HuH-7.5 (cell line): ENCODE measurements at places on chromosomes 2 and 18.

DNA sequence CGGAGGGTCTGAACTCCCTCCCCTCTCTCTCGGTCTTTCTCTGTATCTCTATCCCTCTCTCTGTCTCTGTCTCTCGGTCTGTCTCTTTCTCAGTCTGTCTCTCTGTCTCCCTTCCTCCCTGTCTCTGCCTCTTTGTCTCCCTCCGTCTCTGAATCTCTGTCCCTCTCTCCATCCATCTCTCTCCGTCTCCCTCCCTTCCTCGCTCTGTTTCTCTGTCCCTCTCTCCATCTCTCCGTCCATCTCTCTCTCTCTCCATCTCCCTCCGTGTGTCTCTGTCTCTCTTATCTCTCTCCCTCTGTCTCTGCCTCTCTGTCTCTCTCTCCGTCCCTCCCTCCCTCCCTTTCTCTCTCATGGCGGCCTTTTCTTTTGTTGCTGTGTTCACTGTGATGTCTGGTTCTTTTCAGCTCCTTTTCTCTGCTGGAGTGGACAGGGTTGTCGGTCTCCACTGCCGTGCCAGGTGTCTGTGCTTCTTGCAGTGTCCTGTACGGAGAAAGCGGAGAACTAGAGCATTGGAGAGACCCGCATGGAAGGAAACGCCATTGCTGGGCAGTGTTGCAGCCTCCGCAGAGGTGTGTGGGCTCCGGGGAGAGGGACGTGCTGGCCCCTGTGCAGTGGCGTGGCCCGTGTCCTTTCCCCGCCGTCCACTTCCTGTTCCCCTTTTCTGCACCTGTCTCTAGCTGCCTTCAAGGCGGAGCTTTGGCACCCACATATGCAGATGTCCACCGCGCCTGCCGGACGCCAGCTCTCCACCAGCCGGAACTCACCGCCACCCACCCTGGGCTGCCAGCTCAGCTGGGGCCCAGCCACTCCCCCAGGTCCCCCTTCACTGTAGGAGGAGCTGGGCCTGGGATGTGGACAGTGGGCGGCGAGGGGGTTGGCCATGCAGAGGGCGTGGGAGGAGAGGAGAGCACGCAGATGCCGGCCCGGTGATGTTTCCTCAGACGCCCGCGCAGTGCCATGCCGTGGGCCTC is 113.1 kb downstream of the NFATC1 start:
- no peak for DNase-seq

- no peak for DNase-seq
Measured at GRCh38 chr2:239826376-239826775, 198.8 kb downstream of the NDUFA10 start.

DNA sequence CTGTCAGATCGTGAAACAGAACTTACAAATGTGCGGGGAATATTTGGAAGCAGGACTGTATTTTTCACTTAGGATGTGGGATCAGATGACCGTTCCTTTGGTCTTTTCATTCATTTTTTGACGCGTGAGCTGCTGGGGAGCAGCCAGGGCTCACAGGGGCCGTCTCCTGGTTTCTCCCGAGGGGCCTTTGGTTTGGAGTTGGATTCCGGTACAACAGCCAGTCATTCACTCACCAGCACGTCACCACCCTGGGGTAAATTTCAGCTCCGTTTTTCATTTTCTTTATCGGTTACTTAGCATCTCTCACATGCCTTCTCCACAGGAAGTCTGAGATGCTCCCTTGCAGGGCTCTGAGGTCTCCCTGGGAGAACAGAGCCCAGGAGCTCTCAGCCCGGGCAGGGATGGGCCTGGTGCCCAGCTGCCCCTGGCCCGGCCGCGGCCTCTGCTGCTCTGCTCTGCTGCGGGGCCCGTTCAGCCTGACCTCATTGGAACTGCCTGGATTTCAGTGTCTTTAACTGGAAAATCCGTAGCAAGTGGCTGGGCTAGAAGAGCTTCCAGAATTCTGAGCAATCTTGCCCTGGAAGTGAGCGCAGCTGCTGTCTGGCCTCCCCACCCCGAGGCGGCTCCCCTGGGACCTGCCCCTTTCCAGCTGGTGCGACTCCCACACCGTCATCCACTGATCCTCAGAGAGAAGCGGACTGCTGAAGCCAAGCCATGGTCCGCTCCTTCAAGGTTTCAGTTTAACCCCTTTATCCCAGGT is 335.6 kb downstream of the EIPR1 start:
- DNase-seq: no peak

DNA sequence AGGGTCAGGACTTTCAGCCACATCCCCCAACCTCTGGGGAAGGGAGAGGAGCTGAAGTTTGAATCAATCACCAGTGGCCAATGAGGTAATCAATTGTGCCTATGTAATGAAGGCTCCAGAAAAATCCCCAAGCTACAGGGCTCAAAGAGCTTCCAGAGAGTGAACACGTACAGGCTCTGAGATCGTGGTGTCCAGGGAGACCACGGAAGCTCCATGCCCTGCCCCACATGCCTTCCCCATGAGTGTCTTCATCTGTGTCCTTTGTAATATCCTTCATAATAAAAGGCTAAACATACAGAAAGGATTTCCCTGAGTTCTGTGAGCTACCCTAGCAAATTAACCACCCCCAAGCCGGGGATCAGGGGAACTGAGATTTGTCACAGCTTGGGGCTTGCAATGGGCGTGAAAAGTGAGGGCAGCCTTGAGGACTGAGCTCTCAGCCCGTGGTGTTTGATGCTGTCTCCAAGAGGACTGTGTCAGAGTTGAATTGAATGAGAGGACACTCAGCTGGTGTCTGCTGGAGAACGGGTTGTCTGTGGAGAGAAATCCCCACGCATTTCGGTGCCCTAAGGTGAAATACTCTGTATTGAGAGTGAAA is 25.5 kb upstream of the TUBB6 start:
- no peak for DNase-seq

DNA sequence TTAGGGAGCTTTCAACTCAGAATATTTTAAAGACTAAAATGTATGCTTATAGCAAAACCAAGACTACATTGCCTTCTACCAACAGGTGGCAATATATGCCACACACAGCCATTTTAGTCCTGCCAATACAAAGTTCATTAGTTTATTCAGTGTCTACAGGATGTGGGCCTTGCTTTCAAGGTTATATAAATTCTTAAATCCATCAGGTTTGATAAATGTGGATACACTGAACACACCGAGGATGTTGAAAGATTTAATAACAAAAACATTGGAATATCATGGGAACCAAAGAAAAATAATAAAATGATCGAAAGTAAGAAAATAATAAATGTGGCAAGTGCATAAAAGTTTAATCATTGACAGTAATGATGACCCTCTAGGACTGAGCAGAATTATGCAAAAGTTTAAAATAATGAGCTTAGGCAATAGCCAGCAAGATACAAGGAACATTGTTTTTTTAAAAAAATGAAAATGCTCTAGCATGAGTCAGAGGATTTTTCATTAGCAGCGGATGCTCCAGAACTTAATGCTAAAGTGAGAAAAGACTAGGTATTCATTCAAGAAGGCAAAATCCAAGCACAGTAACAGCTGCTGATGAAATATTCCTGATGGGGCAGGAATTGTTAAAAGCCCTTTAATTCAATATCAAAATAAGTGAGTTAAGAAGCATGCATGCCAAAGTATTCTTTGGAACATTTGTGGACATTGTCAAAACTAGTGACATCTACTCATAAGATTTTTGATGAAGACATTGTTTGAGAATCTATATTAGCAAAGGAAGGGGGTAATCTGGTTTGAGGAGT is 14.2 kb downstream of the SCN9A start:
- no peak for DNase-seq

- no peak for DNase-seq
Measured at GRCh38 chr2:101173707-101174295, 22.6 kb upstream of the TBC1D8 start.
